Activated CD8-positive, alpha-beta memory T cell treated with anti-CD3 and anti-CD28 coated beads for 1 hour (primary cell): ENCODE measurements at places on chromosomes 12 and 14.

GRCh38 chr14:75454963-75455546 lies 27.2 kb downstream of the JDP2 start:
- no peak for DNase-seq

GRCh38 chr14:59018978-59019377 lies 169.5 kb upstream of the DAAM1 start:
- no peak for DNase-seq

DNA sequence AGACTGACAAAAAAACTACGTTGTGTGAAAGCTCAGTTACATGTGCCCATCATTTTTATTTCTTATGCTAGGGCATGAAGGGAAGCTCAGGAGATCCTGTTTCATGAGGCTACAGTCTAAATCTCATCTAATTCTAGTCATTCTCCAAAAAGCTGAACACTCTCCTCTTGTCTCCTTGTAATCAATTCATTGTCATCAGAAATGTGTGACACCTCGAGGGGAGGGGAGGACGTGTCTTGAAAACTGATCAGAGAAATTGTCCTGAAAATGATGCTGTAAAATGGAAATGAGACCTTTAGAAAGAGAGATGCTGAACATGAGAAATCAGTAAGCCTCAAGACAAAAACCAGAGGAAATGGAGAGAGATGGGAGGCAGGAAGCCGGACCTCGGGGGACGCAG lies 103.4 kb downstream of the DAD1 start:
- no peak for DNase-seq

GRCh38 chr14:50717811-50718210 lies 49.7 kb upstream of the SAV1 start:
- no peak for DNase-seq

DNA sequence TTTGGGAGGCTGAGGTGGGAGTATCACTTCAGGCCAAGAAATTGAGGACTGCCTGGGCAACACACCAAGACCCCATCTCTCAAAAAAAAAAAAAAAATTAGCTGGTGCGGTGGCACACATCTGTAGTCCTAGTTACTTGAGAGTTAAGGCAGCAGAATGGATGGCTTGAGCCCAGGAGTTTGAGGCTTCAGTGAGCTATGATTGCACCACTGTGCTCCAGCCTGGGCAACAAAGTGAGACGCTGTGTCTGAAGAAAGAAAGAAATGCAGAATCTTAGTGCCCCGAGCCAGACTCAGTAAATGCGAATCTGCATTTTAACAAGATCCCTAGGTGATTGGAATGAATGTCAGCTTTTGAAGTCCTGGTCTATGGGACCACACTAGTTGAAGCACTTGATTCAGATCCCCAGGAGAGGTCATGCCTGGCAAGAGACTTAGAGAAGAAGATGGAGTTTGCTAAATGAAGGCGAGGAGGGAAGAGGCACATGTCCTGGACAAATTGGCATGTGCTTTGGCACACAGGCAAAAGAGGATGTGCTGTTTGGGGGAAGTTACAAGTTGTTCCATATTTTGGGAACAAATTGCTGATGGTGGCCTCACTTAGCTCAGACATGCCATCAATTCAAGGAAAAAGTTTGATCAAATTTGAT lies 56.6 kb downstream of the DRAM1 start:
- DNase-seq: no peak

- no peak for DNase-seq
These were observed 6.0 kb downstream of the PLA2G1B start for GRCh38 chr12:120321382-120322202.

DNA sequence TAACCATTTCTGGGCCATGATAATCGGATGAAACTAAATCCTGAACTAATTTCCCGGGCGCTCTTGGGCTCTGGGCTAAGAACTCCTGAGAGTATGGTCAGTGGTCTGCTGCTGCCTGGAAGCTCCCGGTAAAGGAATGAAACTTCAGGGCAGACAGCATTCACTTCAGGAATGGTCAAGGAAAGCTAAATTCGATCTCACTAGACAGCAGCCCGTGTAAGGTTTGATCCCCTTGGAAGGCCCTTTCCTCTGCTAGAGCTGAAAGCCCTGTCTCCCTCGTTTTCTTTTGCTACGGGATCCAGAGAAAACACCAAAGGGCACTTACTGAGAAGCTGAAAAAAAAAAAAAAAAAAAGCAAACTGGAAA lies 680 bp downstream of the ASB8 start:
- no peak for DNase-seq

DNA sequence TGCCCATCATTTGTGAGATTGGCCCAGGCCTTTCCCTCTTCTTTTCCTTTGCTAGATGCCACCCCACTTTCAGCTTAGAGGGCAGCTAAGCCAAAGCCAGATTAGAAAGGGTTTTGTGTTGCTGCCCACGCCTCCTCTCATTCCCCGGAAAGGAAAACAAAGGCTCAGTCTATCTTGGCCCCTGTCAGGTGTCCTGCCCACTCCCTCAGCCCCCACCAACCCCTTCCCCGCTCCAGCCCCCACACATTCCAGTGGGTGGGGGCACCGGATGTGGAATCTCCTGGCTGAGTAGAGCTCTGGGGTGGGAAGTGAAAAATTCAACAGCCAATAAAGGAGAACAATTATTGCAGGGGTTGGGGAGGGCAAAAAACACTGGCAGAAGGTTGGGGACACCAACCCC lies 2.2 kb downstream of the BLOC1S1 start:
- no peak for DNase-seq
